GM23338 (cell line): ENCODE measurements at places on chromosomes 6 and 20.

- no peak for DNase-seq
Observed at GRCh38 chr20:40488401-40488800, 200.6 kb downstream of the MAFB start.

DNA sequence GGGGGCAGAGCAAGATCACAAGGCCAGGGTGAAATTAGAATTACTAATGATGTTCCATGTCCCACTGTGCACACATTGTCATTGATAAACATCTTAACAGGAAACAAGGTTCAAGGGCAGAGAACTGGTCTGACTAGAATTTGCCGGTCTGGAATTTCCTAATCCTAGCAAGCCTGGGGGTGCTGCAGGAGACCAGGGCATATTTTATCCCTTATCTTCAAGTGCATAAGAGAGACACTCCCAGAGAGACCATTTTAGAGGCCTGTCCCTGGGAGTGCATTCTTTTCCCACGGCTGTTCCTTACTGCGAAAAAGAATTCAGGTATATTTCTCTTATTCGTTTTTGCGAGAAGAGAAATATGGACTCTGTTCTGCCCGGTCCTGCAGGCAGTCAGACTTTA is 41.5 kb downstream of the CD83 start:
- DNase-seq, result peak; percentile 51

- DNase-seq, result no peak
Observed at GRCh38 chr6:25468881-25469280, 183.1 kb upstream of the SCGN start.

DNA sequence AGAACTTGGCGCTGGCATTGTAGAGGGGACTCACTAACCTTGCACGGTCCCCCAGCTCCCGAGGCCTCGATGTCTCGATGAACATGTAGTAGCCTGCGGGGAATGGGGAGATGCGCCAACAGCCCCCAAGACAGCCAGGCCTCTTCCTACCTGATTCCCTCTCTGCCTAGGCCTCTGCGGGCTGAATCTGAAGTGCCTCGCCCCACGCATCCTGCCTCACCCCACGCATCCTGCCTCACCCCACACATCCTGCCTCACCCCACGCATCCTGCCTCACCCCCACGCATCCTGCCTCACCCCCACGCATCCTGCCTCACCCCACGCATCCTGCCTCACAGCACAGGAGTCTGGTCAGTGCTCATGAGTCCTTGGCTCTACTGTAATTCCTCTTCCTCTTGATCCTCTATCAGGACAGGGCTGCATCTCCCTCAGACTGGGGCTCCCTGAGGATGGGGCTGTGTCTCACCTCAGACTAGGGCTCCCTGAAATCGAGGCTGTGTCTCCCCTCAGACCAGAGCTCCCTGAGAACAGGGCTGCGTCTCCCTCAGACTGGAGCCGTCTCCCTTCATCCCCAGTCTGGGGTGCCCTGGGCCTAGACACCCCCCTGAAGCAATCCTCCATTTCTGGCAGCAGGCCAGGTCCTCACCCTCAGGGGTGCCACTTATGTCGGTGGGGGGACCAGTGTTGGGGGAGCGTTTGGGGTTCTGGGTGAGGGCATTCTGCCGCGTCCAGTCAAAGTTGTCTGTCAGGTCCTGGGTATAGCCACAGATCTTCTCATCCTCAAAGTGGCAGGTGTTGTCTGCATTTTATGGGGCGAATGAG is 53.6 kb downstream of the MDGA1 start:
- no peak for DNase-seq

DNA sequence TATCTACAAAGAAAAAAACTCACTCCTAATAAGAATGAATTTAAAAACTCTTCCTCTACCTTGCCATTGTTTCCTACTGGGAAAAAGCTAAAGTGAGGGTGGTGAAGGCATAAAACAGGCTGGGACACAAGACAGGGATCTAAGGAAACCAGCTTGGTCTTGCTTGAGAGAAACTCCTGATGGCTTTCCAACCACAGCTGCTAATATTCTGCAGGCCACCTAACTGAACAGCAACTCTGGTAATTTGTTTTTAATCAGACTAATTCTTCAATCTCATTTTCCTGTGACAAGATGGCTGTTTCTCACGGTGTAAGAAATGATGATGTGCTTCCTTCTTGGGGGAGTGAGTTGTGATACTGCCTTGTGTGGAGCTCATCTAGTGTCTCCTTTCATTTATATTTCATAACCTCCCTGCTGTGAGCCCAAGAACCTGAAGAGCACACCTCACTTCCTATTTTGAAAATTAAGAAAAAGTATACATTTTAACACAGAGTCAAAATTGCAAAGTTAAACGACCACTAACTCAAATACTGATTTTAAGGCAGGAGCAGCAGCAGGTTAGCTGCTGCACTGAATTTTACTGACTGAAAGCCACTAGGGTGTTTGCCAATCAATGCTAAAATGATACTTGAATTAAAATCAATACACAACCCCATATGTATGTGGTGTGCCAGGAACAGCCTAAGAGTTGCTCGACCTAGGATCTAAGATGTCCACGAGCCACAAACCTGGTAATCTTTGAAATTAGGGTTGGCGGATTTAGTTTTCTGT is 58.0 kb downstream of the BACH2 start:
- DNase-seq, result no peak

DNA sequence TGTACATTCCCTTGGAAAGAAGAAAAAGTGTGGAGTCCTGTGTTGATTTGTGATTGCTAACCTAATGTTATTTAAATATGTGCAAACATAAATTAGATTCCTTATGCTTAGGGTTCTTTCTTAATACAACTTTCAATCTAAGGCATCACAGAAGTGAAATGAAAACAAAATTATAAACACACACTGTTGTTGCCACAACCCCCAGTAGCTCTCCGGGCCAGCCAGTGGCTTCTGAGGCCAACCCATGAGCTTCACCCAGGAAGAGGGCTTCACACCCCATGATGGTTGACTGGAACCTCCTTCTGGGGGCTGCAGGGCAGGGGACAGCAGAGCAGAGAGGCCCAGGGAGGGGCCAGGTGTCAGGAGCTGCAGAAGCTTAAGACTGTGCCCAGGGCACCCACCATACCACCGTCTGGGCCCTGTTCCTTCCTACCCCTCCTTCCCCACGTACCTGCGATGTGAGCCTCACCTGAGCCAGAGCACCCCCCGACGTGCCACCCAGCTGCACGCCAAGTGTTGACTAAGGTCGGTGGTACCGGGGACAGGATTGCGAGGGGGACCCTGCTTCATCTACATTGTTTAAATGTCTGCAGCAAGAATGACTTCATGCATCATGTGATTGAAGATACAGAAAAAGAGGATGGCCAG is 110.5 kb downstream of the FAM120B start:
- no peak for DNase-seq

DNA sequence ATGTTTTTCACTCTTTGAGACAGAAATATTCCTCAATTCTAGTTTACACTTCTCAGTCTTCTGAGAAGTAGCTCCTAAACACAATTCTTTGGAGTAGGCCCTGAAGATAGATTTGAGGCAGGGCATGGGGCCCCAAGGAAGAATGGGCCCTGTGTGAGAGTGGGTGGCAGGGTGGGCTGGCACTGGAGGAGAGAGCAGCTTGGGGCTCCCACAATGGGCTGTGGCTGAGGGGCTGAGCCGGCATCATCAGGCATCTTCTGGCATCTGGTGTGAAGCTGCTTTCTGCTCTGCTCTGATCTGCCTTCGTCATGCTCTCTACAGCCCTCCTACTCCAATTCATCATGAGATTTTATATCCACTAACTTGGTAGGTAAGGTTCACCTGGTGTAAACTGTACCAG is 88.2 kb downstream of the CDH26 start:
- no peak for DNase-seq

DNA sequence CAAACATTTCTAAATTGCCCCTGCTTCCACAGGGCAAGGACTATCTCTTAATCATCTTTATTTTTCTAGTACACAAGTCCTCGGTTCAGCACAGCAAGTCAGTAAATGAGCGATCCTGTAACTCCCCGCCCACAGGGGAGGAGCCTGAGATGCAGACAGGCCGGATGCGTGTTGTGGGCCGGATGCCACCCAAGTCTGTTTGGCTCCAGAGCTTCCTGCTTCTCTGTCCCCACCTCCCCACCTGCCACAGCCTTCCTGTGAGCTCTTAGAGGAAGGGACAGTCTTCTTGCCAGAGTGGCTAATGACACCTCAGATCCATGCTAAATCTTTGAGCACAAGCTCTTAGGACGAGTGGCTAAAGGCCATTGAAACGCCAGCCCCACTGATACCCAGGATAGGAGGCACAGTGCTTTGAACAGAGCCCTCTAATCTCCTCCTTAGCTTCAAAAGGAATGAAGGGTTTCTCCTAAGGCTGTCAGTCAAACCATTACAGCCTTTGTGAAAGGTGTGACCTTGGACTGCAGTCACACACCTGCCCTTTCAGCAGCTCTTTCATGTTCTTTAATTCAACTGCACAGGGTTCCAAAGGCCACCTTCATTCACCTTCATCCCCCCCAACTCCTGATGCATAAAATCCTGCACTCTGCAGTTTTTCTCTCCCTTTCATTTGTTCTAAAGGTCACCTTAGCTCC is 264.3 kb downstream of the TFAP2C start:
- DNase-seq, result peak; percentile 62

DNA sequence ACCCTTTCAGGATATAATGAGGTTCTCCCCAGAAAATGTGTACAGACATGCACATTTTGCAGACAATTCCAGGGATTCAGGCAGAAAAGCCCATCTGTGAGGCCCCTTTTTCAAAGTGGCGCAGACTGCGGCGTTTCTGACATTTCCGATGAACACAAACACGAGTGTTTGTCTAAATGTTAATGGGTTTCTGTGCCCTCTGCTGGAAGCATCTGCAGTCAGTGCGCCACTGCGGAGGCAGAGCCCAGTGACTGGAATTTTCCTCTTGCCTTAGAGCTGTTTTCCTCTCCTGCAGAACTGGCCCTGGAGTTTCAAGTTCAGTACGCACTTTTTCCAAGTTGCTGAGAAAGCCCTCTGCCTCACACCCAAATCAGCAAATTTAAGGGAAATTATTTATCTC is 15.3 kb downstream of the ANKRD60 start:
- DNase-seq, result no peak

GRCh38 chr6:139175389-139175948 is 40.6 kb downstream of the HECA start:
- DNase-seq, result no peak

- DNase-seq, result no peak
Observed at GRCh38 chr20:41601742-41602141, 16.4 kb downstream of the CHD6 start.

DNA sequence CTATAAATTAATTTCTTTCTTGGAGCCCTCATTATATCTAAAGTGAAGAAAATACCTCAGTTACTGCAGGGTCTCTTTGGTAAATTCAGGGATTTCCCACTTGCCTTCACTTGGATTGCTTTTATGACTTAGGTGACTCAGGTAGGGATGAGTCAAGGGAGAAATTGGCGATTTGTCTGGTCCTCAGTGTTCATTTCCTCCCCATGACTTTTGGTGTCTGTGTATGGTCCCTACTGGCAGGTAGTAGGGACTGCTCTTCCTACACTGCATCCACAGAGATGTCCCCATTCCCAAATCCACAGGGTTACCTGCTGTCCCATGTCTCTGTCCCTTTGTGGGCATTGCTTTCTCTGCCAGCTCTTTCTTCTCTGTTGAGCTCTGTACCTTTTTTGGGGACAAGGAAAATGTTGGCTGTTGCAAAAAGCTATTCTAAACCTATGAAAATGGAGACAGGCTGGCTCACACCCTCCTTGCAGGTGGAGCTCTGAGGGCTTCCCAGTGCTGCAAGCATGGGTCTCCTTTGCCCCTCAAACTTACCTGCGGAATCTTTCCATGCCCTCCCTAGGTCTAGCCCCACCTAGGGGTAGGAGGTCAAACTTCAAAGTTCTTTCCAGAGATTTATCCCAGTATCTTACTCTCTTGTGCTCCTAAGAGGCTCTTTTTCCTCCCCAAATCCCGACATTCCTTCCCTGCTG is 211.9 kb downstream of the ZNF217 start:
- peak; percentile 34 for DNase-seq

DNA sequence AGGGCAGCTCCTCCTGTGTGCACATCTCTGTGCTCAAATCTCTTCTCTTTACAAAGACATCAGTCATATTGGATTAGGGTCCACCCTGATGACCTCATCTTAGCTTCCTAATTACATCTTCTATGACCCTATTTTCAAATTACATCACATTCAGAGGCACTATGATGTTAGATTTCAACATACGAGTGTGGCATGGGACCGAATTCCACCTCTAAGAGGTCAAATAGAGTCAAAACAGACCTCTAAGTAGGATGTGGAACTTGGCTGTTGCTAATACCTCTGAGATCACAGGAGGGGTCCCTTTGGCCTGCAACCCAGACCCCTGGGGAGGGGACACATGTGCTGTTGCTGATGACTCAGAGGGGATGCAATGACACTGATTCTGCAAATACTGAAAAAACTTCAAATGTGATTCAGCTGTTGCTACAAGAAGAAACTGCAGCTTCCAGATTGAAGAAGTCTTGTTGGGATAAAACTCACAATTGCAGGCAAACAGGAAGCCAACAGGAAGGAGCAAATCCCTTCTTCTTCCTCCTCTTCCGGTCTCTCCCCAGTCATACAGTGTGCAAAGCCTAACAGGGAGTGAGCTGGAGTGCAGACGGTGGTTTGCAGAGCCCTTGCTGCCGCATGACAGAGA is 216.2 kb downstream of the MYLK4 start:
- DNase-seq, result no peak

DNA sequence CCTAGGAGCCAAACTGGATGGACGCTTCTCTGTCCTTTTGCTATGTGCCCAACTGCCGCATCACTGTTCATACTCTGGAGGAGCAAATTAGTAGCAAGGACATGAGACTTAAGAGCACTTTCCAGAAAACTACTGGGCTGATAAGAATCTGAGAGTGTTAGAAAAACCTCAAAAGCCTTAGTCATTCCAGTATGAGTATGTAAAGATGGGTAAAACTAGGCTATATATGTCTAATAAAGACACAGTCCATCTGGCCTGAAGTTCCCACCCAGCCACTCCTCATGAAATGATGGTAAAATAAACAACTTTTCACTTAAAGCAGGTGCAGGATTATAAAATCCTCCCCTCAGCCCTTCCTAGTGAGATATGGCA is 30.6 kb downstream of the SHLD1 start:
- no peak for DNase-seq

DNA sequence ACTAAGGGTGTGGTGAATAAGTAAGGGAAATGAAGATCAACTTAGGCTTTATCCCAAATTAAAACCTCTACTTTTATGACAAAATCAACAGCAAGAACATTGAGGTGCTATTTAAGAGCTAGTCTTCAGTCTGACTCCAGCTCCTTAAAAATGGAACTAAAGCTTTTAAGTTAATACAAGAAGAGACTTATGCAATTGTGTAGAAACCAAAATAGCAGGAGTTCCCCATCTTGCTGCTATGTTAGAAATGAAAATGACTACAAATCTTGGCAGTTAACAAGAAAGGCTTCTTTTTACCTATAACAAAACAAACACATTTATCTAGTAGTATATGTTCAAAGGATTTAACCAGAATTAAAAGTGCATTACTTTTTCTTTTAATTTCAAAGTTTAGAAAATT is 25.7 kb downstream of the HMGN3 start:
- DNase-seq, result no peak
